ENCODE measurements at places on chromosomes 1 and 21.

- no peak for DNase-seq
These were observed 32.6 kb downstream of the FGGY start for GRCh38 chr1:59329412-59330053.

GRCh38 chr1:151012684-151013471 lies 4.6 kb downstream of the PRUNE1 start:
- no peak for DNase-seq

- DNase-seq: no peak
These were observed 1461.0 kb downstream of the AMY1C start for GRCh38 chr1:105210747-105211146.

DNA sequence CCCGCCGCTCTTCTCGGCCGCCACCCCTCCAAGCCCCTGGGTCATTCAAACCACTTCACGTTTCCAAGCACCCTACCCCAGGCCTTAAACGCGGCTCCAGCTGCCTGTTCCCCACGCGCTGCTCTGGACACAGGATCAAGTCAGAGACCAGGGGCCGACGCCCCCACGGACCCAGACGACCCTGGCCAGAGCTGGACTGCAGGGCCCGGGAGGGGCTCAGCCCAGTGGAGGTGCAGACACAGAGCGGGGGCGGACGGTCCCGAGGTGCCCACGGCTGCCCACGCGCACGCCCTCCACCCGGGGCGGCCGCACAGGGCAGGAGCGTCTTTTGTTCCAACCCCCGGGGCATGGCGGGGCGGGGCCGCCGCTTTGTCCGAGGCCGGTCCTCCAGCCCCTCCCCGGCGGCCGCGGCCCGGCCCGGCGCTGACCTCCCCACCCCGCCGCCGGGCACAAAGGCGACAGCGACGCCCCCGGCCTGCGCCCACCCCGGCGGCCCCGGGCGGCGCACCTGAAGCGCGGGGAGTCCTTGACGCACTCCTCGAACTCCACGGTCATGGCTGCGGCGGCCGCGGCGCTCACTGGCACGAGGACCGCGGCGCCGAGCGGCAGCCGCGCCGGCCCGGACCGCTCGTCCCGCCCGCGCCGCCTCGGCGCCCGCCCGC lies 338 bp downstream of the ACAP3 start:
- DNase-seq: no peak

DNA sequence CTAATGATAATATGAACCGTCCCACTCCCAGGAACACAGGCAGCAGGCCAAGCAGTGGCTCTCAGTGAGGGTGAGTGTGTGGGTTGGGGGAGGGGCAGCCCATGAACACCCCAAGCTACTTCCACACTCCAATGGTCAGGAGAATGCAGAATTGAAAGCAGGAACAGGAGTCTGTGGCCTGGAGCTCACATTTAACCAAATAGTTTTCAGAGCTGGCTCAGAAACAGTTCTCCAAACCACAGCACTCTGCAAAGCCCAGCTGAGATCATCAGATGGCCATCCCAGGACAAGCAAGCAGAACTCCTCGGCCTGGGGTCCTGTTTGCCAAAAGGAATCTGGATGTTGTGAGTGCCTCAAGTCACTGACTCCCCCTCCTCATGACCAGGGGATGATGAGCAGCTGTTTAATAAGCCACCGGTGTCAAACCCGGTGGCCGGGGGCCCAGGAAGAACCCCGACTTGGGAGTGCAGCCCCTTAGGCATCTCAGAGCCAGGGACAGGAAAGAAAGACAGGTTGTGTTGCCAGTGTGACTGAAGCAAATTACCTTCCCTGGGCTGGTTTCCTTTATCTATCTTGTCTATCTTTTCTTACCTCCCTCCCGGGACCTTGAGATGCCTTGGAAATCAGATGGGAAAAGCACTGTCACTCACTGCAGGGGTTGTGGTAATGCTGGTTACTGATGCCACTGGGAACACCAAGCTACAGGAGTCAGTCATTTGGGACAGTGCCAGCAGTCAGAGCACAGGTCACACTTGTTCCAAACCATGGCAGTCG lies 20.4 kb downstream of the DEGS1 start:
- DNase-seq: no peak

GRCh38 chr1:157073944-157074685 lies 25.5 kb downstream of the ETV3L start:
- no peak for DNase-seq

Measured in NCI-H2081 (cell line).